ENCODE measurements at places on chromosomes 13 and 19.
A peak's percentile ranks its signal among the peaks of the same experiment; 100 is the strongest.

DNA sequence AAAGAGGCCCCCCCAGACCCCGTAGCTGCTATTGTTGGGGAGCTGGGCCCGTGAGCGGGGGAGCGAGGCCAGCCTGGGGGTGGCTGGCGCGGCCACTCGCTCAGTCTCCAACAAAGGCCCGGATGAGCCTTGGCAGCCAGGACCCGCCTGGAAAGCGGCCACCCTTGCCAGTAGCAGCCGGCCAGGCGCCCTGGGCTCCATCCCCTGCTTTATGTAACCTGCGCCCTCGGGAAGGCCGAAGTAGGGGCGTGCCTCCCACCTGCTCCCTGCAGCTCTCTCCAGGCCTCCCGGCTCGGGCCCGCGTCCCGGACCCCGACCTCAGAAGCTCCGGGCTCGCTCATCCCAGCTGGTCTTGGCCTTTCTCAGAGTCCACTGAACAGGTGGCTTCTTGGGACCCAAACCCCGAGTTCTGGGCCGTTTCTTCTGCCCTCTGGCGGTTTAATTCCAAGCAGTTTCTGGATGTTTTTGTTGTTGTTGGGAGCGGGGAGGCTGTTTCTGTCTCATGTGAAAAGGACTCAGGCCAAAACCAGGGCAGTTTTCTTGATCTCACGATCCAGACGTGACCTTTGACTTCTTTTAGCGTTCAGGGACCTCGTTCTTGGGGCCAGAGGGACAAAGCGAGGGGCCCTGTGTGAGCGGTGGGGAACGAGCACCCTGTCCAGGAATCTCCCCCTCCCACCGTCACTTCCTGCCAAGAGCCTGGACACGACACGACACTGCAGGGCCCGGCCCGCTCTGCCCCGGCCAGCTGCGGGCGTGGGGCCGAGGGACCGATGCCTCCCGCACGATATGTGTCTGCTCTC is 1.2 kb downstream of the CDC34 start:
- no peak for DNase-seq

DNA sequence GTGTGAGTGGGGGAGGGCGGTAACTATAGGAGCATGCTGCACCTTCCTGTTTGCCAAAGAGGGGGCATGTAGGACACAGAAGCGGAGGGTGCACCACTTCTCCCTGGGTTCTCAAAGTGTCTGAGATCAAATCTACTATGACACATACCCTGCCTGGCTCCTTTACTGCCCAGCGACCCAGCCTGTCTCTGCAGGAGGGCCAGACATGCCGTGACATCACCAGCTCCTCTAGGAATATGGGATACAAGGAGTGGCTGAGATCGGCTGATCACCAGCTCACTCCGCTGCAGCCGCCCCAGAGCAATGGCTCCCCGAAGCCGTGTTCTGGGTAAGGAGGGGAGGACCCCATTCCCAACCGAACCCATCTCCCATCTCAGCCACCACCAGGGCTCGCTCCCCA is 16.4 kb upstream of the IGFL1 start:
- no peak for DNase-seq

- peak; percentile 53 for DNase-seq
Observed at GRCh38 chr19:49145573-49146407, 9.4 kb downstream of the HRC start.

- DNase-seq = no peak
Observed at GRCh38 chr13:40981361-40981760, 37.8 kb downstream of the ELF1 start.

DNA sequence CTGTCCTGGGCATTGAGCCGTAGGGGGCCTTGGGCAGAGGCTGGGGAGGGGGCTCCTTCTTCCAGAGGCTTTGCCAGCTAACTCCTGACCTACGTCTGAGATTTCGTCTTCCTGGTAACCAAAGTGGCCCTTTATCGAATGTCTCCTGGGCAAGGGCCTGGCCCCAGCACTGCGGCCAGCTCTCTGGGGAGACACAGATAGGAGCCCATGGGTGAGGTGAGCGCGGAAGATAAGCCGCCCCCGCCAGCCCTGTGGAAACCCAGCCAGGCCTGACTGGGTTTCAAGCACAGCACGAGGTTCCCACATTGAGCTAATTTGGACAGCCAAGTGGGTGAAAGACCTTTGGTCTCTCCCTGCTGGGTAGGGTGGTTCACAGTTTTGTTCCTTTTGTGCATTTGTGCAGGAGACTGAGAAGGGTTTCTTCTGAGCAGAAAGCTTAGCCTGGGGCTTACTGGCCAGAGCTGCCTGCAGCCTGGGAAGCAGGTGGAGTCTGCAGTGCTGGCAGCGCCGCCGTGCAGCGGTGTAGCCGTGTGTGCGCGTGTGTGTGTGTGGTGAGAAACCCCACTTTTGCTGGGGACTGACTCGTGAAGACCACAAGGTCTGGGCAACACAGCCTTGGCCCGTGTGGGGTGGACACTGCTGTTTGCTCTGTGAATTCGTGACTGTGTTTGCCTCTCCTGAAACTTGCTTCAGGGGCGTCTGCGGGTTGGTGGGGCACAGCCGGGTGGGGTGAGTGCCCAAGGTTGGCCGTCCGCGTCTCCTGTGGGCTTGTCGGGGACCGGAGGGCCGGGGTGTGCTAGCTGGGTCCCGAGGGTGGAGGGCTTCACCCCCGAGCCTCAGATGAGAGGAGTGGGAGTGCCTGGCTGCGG is 2.5 kb downstream of the BSG start:
- no peak for DNase-seq

DNA sequence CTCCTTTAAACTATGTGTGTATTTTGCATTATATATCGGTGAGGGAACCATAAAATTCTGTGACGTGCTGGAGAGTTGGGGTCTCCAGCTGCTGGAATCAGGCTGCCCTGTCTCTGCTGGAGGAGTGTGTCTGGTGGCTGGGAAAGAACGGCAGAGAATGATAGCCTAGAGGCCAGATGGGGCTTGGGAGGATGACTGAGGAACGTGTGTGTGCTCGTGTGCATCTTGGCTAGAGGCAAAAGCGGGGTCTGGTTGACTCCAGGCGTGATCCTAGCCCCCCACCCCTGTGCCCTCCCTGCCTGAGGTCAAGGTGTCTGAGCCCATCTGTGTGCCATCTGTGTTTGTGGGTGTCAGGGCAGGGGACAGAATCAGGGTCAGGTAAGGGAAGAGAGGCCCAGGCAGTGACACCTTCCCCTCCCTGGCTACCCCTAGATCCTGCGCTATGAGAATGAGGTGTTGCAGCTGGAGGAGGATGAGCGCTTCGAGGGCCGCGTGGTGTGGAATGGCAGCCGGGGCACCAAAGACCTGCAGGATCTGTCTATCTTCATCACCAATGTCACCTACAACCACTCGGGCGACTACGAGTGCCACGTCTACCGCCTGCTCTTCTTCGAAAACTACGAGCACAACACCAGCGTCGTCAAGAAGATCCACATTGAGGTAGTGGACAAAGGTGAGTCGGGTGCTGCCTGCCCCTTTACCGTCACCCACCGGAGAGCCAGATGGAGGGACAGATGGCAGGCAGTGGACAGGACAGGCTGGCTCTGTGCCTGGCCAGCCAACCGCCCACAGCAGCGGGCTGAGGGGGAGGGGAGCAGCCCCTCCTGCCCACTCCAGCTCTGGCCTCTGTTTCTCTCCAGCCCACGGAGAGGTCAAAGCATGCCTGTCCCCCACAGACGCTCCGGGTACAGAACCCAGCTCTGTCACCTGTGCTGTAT is 3.1 kb downstream of the SCN1B start:
- no peak for DNase-seq

DNA sequence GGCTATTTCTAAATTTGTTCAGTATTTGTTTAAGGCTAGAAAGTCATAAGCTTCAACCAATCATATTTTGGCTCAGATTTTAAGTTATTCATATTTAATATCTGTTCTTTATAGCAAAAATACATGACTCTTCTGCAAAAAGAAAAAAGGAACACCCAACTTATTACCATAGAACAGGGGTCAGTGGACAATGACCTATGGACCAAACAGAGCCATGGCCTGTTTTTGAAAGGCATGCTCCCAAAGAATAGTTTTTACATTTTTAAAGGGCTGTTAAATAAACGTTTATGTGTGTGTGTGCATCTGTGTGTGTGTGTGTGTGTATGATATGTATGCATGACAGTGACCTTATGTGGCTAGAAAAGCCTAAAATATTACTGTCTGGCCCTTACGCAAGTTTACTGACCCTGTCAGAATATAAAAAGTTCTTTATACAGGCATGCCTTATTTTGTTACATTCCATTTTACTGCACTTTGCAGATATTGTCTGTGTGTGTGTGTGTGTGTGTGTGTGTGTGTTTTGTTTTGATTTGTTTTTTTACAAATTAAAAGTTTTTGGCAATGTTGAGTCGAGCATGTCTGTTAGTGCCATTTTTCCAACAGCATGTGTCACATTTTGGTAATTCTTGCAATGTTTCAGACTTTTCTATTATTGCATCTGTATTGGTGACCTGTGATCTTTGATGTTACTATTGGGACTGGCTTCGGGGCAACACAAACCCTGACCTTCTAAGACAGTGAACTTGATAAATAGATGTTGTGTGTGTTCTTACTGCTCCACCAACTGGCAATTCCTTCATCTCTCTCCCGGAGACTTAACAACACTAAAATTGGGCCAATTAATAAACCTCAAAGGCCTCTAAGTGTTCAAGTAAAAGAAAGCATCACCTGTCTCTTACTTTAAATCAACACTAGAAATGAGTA is 22.0 kb downstream of the KLF12 start:
- no peak for DNase-seq

Measured in stimulated activated CD4-positive, alpha-beta T cell treated with anti-CD3 and anti-CD28 coated beads, Interleukin-15, amount 100 ng/mL, for 1 hour (primary cell).